Stimulated activated CD8-positive, alpha-beta memory T cell treated with anti-CD3 and anti-CD28 coated beads, Interleukin-4, amount 100 ng/mL, for 1 hour (primary cell): ENCODE measurements at places on chromosomes 4 and X.

GRCh38 chrX:20538974-20539373 lies 272.3 kb upstream of the RPS6KA3 start:
- DNase-seq = no peak

DNA sequence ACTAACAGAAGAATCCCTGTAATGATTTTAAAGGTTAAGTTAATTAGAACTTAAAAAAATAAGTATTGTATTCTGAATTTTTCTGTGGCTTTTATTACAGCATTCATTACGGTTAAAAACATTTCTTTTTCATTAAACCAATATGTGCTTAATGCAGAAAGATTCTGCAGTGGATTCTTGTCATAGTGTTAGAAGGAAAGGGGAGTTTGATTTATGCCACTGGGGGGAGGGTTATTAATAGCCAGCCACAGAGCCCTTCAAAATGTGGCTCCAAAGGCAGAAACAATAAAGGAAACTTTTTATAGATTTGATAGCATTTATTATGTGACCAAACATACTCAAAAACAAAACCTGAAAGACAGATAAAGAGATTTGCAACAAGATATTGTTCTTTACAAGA lies 9.1 kb downstream of the SMAD1 start:
- no peak for DNase-seq

DNA sequence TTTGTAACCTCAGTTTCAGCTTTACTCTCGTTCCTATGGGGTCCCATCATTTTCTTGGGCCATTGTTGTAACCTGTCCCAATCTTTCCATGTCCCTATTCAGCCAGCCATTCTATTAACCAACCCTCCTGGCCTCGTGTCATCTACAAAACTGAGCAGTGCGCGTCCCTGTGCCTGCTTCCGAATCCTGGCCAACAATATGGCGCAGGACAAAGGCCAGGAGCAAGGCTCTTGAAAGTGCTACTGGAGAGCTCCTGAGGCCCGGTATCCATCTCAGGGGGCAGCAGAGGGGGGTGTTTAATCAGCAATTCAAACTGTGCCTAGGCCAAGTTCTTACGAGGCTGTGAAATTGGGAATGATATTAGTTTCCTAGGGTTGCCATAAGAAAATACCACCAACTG lies 41.2 kb upstream of the APLN start:
- DNase-seq = no peak

- DNase-seq = no peak
These were observed 19.5 kb upstream of the SYTL5 start for GRCh38 chrX:37986893-37987292.

- DNase-seq = no peak
These were observed 119.2 kb downstream of the IRF2 start for GRCh38 chr4:184355111-184355604.

GRCh38 chr4:148795156-148795864 lies 353.1 kb upstream of the NR3C2 start:
- DNase-seq = no peak

GRCh38 chrX:147781844-147782243 lies 129.9 kb upstream of the FMR1 start:
- DNase-seq = no peak

- no peak for DNase-seq
These were observed 66.0 kb upstream of the UNC5C start for GRCh38 chr4:95614684-95615205.

GRCh38 chrX:114675365-114675764 lies 91.5 kb downstream of the HTR2C start:
- DNase-seq = no peak
